ENCODE measurements at places on chromosomes 2 and 18.

- DNase-seq, result no peak
Observed at GRCh38 chr2:76310894-76311633, 600.3 kb upstream of the GCFC2 start.

DNA sequence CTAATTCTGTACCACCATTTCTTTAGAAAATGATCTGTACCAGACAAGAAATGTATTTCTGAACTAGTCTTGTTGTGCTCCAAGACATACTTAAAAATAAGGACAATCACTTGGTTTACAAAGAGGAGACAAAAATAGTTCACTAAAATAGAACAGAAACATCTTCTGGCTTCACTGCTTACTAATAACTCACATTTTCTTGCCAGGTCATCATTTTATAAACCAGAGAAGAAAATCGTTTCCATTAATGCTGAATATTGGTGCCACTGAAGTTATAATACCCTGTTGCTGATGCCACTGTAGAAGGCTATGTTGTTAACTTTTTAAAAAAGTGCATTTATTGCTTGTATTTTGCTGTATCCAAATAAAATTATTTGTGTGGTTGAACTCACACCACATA, 94.8 kb upstream of the ZNF236 start:
- DNase-seq, result no peak

- DNase-seq, result no peak
Observed at GRCh38 chr18:79371561-79372121, 24.1 kb upstream of the NFATC1 start.

GRCh38 chr2:46167924-46168323, 129.3 kb upstream of the EPAS1 start:
- no peak for DNase-seq

DNA sequence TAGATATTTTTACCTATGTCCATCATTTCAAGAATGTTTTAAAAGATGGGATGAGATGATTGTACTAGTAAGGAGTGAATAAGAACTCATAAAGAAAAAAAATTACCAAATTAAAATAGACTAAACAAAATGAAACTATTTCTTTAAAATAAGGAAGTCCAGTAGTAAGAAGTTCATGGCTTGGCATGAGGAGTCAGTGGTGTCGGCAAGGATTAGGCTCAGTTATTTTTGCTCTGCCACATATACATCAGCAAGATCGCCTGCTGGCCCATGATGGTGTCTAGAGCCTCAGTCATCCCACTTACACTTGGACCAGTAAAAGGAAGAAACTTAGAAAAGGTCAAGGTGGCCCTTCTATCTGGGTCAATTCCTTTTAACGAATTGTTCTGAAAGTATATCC, 300.9 kb upstream of the SLC8A1 start:
- DNase-seq, result no peak
